ENCODE measurements at places on chromosomes 7 and 10. TPM values are rescaled to one million over a fixed set of nuclear protein-coding genes. Genes with fewer than 3 reads are reported as not detected.

DNA sequence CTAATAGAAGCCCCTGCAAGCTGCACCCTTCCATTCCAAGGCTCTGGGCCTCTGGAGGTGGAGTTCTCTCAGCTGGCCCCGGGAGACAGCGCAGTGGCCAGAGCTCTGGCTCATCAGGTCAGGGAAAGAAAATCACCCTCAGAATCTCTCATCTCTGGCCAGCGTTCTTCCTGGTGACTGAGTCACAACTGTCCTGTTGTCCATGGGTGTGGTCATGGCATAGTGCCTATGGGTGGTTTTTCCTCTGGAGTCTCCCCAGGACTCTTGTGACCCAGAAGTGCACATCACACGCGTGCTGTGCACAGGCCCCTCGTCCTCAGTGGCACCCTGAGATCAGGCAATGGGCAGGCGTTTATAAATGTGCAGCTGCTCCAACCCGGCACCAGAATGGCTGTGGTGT is 27.4 kb upstream of the FXYD4 start:
- DNase-seq, result no peak
- H3K4me1 ChIP-seq, result peaks cover 9% of the 10 kb centered on the region
- H3K27ac ChIP-seq, result no peak overlapping the region
- no peaks in the 10 kb centered on the region for H3K36me3 ChIP-seq
- no peak overlapping the region for H3K4me3 ChIP-seq
- H3K27me3 ChIP-seq, result no peaks in the 10 kb centered on the region

DNA sequence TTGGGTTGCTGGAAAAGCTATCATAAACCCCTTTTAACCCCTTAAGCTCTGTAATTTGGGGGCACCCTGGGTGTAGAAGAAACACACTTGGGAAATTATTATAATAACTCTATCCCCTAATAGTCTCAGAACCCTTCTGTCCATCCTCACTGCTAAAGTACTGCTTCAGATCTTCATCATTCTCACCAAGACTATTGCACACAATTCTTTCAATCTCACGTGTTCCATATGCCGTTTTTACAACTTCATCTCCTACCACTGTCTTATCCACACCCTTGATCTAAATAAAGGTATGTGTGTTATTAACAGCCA is 15.8 kb downstream of the ANKRD22 start:
- H3K4me3 ChIP-seq, result no peak overlapping the region
- DNase-seq, result no peak
- H3K36me3 ChIP-seq, result no peaks in the 10 kb centered on the region
- H3K4me1 ChIP-seq, result peaks cover 5% of the 10 kb centered on the region

- peaks cover 15% of the 10 kb centered on the region for H3K27me3 ChIP-seq
- no peak overlapping the region for H3K4me3 ChIP-seq
- H3K4me1 ChIP-seq, result no peaks in the 10 kb centered on the region
- H3K27ac ChIP-seq, result no peak overlapping the region
- no peaks in the 10 kb centered on the region for H3K36me3 ChIP-seq
- DNase-seq, result no peak
These were observed 559 bp upstream of the STEAP2 start for GRCh38 chr7:90210981-90211380.

DNA sequence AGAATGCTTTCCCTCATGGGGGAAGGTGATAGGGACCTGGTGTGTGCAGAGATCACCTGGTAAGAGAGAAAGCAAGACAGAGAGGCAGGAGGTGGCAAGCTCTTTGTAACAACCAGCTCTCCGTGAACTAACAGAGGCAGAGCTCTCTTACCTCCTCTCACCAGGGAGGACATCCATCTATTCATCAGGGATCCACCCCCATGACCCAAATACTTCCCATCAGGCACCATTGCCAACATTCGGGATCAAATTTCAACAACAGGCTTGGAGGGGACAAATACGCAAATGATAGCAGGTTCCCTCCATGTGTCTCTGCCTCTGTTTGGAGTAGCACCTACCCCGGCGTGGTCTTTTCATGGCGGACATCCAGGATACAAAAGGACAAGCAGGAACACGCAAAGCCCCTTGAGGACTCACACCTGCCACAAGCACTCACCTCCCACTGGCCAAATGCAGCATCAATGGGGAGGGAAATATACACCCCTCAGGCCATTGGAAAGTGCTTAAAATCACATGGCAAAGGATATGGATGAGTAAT is 431.2 kb upstream of the AUTS2 start:
- no peaks in the 10 kb centered on the region for H3K4me1 ChIP-seq
- H3K27me3 ChIP-seq, result no peaks in the 10 kb centered on the region
- H3K36me3 ChIP-seq, result no peaks in the 10 kb centered on the region

DNA sequence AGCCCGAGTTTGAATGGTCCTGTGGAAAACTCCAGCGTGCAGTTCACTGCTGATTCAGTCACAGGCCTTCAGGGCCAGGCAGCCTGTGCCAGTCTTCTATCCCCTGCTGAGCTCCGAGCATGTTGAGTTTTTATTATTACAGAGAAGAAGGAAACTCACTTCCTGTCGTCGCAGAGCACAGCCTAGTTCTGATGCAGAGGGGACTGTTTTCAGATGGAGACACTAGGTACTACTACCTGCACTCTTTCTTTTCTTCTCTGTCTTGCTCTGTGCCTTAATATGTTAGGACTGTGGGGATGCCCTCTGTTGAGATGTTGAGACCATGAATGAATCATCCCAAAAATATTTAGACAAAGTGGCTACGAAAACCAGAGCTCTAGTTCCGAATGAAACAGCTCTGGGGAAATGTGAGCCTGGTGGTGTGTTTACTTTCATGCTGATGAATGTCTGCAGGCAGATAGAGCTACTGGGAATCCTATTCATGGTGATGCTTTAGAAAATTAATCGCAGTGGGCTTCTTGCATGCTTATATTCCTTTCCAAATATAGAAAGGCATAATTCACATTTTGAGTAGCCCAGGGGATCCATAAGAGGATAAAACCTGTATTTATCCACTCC is 29.6 kb downstream of the CASP7 start:
- DNase-seq, result no peak
- no peak overlapping the region for H3K27ac ChIP-seq
- H3K4me3 ChIP-seq, result no peak overlapping the region
- H3K4me1 ChIP-seq, result no peaks in the 10 kb centered on the region
- no peaks in the 10 kb centered on the region for H3K27me3 ChIP-seq

- no peak overlapping the region for H3K4me3 ChIP-seq
- H3K36me3 ChIP-seq, result no peaks in the 10 kb centered on the region
- DNase-seq, result no peak
- no peaks in the 10 kb centered on the region for H3K4me1 ChIP-seq
- H3K27me3 ChIP-seq, result no peaks in the 10 kb centered on the region
These were observed 92.4 kb upstream of the JCAD start for GRCh38 chr10:30151581-30152389.

GRCh38 chr10:118674226-118674919 is 78.9 kb upstream of the PRLHR start:
- peaks cover 4% of the 10 kb centered on the region for H3K36me3 ChIP-seq
- no peak overlapping the region for H3K27ac ChIP-seq
- DNase-seq, result no peak
- no peaks in the 10 kb centered on the region for H3K27me3 ChIP-seq

GRCh38 chr10:70906953-70907636 is 18.7 kb upstream of the PCBD1 start:
- H3K4me1 ChIP-seq, result no peaks in the 10 kb centered on the region
- H3K4me3 ChIP-seq, result no peak overlapping the region
- H3K27me3 ChIP-seq, result no peaks in the 10 kb centered on the region
- no peaks in the 10 kb centered on the region for H3K36me3 ChIP-seq
- no peak for DNase-seq

GRCh38 chr7:29951206-29951605 is 38.4 kb downstream of the SCRN1 start:
- DNase-seq, result no peak
- H3K36me3 ChIP-seq, result peaks cover 2% of the 10 kb centered on the region
- no peak overlapping the region for H3K27ac ChIP-seq
- no peak overlapping the region for H3K4me3 ChIP-seq

DNA sequence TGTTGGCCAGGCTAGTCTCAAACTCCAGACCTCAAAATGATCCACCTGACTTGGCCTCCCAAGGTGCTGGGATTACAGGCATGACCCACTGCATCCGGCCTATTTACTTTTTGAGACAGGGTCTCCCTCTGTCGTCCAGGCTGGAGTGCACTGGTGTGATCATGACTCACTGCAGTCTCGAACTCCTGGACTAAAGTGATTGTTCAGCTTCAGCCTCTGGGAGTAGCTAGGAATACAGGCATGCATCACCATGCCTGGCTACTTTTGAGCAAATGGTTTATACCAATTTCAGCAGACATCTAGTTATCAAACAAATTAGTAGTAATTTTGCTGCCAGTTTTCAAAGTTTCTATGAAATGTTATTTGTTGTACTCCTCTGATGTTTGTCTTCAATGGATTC is 2.2 kb upstream of the WAC start:
- DNase-seq, result no peak
- H3K4me3 ChIP-seq, result no peak overlapping the region
- peaks cover 15% of the 10 kb centered on the region for H3K36me3 ChIP-seq
- no peak overlapping the region for H3K27ac ChIP-seq
- peaks cover 14% of the 10 kb centered on the region for H3K4me1 ChIP-seq
- H3K27me3 ChIP-seq, result no peaks in the 10 kb centered on the region

GRCh38 chr7:57203161-57203791 is 71.0 kb upstream of the ZNF479 start:
- H3K4me3 ChIP-seq, result no peak overlapping the region
- H3K4me1 ChIP-seq, result no peaks in the 10 kb centered on the region
- no peaks in the 10 kb centered on the region for H3K36me3 ChIP-seq
- H3K27me3 ChIP-seq, result no peaks in the 10 kb centered on the region
- H3K27ac ChIP-seq, result no peak overlapping the region

DNA sequence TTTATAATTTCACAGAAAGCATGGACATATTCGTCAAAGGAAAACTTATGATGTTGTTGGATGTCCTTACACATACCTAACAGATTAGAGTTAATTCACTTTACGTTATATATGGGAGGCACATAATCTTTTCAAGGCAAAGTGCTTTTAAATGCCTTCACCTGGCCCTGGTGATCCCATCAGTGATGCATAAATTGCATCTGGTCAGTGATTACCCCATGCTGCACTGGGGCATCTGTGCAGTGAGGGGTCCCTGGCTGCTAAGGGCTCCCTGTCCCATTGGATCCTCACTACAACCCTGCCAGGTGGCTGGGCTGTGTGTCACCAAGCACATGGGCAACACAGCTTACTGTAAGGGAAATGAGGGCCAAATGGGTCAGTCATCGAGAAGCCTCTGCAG is 441.1 kb downstream of the RPS24 start:
- no peaks in the 10 kb centered on the region for H3K4me1 ChIP-seq
- H3K27ac ChIP-seq, result no peak overlapping the region
- DNase-seq, result no peak
- no peaks in the 10 kb centered on the region for H3K27me3 ChIP-seq
- H3K36me3 ChIP-seq, result no peaks in the 10 kb centered on the region
- no peak overlapping the region for H3K4me3 ChIP-seq

GRCh38 chr7:144022169-144022568 is 22.0 kb downstream of the OR6B1 start:
- H3K27me3 ChIP-seq, result no peaks in the 10 kb centered on the region
- H3K4me1 ChIP-seq, result no peaks in the 10 kb centered on the region
- no peak overlapping the region for H3K4me3 ChIP-seq
- no peaks in the 10 kb centered on the region for H3K36me3 ChIP-seq
- no peak overlapping the region for H3K27ac ChIP-seq
- DNase-seq, result no peak

DNA sequence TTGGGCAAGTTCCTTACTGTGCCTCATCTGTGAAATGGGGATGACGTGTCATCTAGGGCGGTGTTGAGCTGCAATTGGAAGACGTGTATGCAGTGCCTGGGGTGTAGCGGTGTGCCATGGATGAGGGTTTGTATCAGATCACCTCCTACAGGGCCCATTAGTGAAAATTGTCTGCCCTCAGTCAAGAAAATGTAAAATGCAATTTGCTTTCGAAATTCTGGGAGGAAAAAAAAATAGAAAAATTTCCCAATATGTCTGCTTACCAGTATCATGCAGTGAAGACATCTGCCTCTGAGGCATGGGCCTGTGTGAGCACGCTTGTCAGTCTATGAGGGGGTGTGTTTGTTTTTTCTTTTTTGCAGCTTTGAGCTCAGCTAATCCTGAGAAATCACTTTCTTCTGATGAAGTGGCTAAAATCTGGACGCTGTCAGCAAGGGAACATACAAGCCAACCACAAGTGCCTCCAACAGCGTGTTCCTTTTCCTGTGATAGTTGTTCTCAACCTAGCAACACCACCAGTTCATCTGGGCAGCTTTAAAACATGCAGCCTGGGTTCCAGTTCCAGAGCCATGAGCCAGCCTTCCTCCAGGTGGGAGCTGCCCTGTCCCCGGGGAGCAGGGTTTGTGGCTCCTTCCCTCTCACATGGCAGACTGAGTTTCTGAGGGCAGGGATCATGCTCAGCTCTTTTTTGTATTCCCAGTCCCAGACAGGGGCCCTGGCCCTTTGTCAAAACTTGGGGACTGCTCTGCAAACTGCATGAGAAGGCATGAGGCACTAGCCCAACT is 10.3 kb downstream of the FAM241B start:
- no peaks in the 10 kb centered on the region for H3K27me3 ChIP-seq
- no peak overlapping the region for H3K4me3 ChIP-seq
- no peak overlapping the region for H3K27ac ChIP-seq

DNA sequence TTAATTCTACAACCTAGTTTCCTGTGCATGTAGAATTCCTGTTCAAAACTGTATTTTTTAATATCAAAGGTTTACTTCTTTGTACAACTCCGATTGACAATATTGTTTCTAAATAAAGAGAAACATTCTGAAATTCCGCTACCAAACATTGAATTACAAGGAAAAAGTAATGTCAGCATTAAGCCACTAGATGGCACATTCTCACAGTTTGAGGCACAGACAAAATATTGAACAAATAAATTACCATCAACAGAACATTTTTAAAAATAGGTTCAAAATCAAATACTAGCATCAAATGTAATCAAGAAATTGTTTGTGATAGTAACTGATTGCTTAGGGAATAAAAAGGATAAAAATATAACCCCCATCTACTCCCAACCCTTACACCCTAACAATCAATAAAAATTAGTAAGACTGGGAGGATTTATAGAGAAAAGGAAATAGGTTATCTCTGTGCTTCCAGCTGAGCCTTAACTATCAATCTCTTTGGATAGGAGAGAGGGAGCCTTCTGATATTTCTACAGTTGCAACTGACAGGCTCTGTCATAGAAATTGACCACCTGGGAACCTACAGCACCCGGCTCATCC is 86.6 kb upstream of the C7orf33 start:
- H3K27ac ChIP-seq, result no peak overlapping the region
- no peak overlapping the region for H3K4me3 ChIP-seq
- peak; percentile 69 for DNase-seq
- H3K27me3 ChIP-seq, result no peaks in the 10 kb centered on the region
- no peaks in the 10 kb centered on the region for H3K36me3 ChIP-seq
- H3K4me1 ChIP-seq, result no peaks in the 10 kb centered on the region

DNA sequence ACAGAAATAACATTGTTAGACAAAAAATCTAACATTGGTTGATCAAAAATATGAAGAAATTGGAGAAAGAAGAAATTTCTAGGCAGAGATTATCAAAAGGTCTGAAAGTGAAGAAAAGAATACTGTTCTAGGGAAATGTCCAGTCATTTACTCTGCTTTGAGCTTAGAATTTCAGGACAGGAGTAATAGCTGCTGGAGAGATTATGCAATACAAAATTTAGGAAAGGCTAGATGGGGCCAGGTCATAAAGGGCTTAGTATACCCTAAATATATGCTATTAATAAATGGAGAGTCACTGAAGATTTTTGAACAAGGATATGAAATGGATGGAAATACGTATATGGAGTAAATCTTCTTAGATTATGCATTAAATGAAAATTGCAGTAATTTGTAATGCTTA is 279.2 kb downstream of the CACNA2D1 start:
- H3K27ac ChIP-seq, result no peak overlapping the region
- no peak overlapping the region for H3K4me3 ChIP-seq

The DEPP1 gene
- not detected for total RNA-seq

The BRAT1 gene
- 26.7 TPM for total RNA-seq

The HABP2 gene
- not detected for total RNA-seq

The FAM25A gene
- total RNA-seq, result not detected

The HDAC9 gene
- total RNA-seq, result 41.1 TPM

The FAM20C gene
- 1.2 TPM for total RNA-seq

The AP3M1 gene
- 48.8 TPM for total RNA-seq

The KLHL7 gene
- total RNA-seq, result 13.9 TPM

The CYP3A4 gene
- not detected for total RNA-seq

The ODAD2 gene
- not detected for total RNA-seq

Data from natural killer cell (primary cell).